Activated T-cell treated with anti-CD3 and anti-CD28 coated beads, Interleukin-2, amount 50 U/mL, for 72 hours (primary cell): ENCODE measurements at places on chromosomes 6 and 20. TPM values are rescaled to one million over a fixed set of nuclear protein-coding genes. Genes with fewer than 3 reads are reported as not detected.

Gene PKIB
- total RNA-seq = 0.79 TPM

DNA sequence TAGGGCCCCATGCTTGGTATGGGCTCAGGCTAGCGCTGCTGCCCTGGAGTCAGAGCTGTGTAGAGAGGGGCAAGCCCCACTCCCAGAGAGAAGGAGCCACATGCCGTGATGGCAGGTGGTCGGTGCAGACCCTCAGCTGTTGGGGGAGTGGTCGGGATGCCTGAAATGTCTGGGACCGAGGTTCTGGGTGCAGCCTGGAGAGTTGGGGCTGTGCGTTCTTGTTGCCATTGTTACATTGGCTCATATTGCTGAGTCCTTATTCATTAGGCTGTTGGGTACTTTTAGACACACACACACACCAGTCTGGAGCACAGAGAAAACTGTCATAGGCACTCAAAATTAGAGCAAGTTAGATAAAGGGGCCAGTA is 83.9 kb downstream of the UNC5CL start:
- H3K36me3 ChIP-seq = no peaks in the 10 kb centered on the region
- H3K27ac ChIP-seq = no peak overlapping the region
- peaks cover 14% of the 10 kb centered on the region for H3K27me3 ChIP-seq
- no peak overlapping the region for H3K4me3 ChIP-seq

- H3K27me3 ChIP-seq = no peaks in the 10 kb centered on the region
- DNase-seq = no peak
- H3K4me1 ChIP-seq = no peaks in the 10 kb centered on the region
Measured at GRCh38 chr6:329888-330691, 37.8 kb downstream of the DUSP22 start.

DNA sequence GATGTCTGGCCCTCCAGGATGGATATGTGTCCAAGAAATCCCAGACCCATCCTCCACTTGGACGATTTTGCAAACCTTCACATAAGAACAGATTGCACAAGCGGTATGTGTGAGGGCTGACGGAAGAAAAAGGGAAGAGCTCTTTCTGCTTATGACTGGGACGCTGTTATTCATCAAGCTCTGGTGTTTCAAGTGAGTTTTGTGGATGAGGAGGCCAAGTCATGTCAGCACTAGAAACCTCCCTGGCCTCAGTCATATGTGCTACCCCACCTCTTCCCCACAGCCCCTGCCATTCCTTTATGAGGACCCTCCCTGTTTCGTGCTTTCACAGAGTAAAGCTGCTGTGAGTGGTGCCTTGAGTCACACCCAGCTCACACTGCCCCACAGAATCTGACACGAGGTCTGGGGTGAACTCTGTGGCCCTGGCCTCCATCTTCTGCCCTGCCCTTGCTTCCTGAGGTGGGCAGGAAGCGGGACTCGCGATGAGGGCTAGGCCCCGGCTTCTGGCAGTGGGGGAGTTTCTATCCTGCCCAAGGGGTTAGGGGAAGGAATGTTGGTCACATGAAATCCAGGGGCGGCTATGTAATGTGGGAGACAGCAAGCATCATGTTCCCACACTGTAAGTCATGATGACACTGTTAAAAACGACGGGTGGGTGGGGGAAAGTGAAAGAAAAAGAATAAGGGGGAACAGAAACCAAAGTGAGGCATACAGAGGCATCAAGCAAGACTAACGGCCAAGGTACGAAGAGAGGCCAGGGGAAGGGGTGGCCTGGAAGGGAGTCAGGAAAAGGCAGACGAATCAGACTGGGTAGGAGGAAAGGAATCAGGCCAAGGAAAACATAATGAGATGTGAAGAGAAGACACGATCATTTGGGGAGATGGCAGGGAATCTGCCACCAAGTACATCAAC is 78.1 kb downstream of the PRDM1 start:
- peak overlapping the region; percentile 83 for H3K27ac ChIP-seq
- H3K27me3 ChIP-seq = peaks cover 8% of the 10 kb centered on the region
- peak; percentile 84 for DNase-seq
- peaks cover 70% of the 10 kb centered on the region for H3K4me1 ChIP-seq
- peak overlapping the region; percentile 79 for H3K4me3 ChIP-seq

DNA sequence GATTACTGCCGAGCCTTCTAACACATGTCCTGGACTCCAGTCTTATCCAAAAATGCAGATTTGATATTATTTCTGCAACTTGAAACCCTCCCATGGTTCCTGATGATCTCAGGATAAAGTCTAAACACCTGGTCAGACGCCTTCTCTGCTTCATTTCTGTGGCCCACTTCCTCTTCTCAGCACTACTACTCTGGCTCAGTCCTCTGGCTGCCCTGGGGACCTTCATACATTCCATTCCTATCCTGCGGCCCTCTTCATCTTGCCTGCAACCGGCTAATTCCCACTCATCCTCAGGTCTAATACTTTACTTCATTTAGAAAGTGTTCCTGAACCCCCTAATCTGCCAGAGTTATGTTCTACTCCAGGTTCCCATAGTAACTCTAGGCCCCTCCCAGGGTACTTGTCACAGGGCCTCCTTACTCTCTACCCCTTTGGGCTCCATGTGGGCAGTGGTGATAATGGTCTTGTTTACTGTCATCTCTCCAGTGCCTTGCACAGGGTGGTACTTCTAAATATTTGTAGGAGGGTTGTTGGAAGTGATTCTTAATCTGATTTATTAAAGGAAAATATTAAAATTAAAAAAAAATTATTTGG is 18.9 kb downstream of the MAN1A1 start:
- H3K27ac ChIP-seq = no peak overlapping the region
- H3K4me1 ChIP-seq = no peaks in the 10 kb centered on the region
- H3K27me3 ChIP-seq = no peaks in the 10 kb centered on the region
- H3K4me3 ChIP-seq = no peak overlapping the region
- peaks cover 4% of the 10 kb centered on the region for H3K36me3 ChIP-seq
- no peak for DNase-seq

DNA sequence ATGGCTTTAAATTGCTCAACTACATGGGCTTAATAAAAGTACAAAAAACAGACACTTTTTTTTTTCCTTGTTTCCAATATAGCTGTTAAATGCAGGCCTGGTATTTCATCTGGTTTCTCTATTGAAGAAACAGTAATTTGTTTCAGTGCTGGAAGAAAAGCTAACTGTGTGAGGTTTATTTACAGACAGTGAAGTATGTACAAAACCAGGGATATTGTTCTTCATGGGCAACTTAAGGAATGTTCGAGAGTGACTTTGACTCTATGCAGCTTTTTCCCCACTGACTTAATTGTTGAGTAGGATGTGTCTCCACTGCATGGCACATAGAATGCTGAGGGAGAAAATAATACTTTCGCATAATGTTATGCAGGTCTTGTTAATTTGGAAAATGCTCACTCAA is 31.0 kb upstream of the PRL start:
- no peak overlapping the region for H3K4me3 ChIP-seq
- no peak overlapping the region for H3K27ac ChIP-seq
- no peaks in the 10 kb centered on the region for H3K27me3 ChIP-seq
- no peaks in the 10 kb centered on the region for H3K4me1 ChIP-seq

DNA sequence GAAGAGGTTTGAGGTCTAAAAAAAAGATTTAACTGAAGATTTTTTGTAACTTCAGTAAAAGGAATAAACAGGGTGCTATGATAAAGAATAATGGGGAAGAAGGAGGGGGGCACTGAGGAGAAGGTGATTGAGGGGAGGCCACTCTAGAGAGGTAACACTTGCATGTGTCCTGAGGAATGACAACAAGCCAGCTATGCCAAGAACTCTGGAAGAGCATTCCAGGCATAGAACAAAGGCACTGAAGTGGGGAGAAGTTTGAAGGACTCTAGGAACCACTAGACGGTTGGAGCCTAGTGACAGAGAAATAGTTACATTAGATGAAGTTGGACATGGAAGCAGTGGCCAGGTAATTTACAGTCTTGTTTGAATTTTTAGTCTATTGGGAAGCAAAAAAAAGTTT is 10.8 kb upstream of the SF3B5 start:
- H3K36me3 ChIP-seq = no peaks in the 10 kb centered on the region
- no peak overlapping the region for H3K4me3 ChIP-seq
- no peaks in the 10 kb centered on the region for H3K27me3 ChIP-seq
- DNase-seq = no peak

- peak overlapping the region; percentile 33 for H3K4me3 ChIP-seq
- no peaks in the 10 kb centered on the region for H3K27me3 ChIP-seq
- H3K36me3 ChIP-seq = no peaks in the 10 kb centered on the region
- H3K27ac ChIP-seq = peak overlapping the region; percentile 69
- DNase-seq = no peak
Measured at GRCh38 chr6:53312355-53312754, 36.4 kb downstream of the ELOVL5 start.

DNA sequence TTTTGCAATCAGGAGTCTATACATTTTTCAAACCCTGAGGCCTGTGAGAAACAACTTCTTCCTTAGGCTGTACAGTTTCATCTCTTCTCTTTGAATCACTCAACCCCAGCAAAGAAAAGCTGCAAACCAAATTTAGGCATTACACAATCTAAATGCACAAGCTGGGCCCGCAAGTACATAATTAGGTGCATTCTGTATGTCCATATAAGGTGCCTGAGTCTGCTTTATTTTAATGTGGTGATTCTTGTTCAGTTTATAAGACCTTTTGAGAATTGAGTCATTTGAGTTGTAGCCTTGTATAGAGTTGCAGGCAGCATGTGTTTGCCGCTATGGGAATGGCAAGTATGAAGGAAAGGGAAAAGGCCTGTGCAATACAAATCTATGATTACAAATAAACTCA is 709.6 kb upstream of the MARCKS start:
- H3K4me3 ChIP-seq = no peak overlapping the region
- no peaks in the 10 kb centered on the region for H3K27me3 ChIP-seq
- DNase-seq = no peak
- no peak overlapping the region for H3K27ac ChIP-seq
- no peaks in the 10 kb centered on the region for H3K36me3 ChIP-seq
- no peaks in the 10 kb centered on the region for H3K4me1 ChIP-seq

- no peaks in the 10 kb centered on the region for H3K4me1 ChIP-seq
- no peaks in the 10 kb centered on the region for H3K36me3 ChIP-seq
- H3K4me3 ChIP-seq = no peak overlapping the region
- no peak for DNase-seq
- H3K27me3 ChIP-seq = no peaks in the 10 kb centered on the region
Measured at GRCh38 chr6:85314586-85314985, 135.3 kb upstream of the NT5E start.

DNA sequence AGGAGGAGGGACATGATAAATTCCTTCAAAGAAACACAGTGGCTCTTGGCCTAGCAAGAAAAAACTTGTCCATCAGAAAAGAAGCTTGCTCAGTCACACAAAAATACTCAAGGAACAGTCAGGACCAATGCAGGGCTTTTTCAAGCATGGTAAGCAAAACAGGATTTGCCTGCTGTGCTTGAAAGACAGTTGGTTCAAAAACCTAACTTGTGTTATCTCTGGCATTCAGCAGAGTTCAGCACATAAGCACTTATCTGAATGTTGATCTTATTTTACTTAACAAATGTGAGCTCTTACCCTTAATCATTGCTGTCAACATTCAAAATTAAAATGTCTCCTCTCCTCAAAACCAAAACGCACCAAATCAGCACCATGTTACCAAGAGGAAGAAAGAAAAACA is 38.3 kb downstream of the ATG5 start:
- DNase-seq = no peak
- no peak overlapping the region for H3K27ac ChIP-seq
- peaks cover 19% of the 10 kb centered on the region for H3K36me3 ChIP-seq
- H3K27me3 ChIP-seq = no peaks in the 10 kb centered on the region
- no peak overlapping the region for H3K4me3 ChIP-seq

DNA sequence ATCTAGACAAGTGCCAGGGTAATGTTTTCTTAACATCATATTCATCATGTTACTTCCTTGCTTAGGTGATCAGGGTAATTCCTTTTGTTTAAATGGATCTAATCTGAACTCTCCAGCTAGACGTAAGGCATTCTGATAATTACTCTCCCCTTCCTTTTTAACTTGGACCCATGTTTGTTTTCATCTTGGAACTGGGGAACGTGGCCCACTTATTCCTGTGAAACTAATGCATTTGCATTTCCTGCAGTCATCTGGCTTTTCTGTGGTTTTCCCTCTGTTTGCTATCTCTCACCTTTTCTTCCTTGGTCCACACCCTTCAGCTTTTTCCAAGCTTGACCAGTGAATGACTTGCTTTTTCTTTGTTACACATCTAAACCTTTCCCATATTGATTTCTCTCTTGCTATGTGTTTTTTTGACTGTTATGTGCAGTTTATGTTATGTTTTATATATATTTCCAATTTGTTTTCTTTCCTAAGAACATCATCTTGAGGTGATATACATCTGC is 33.3 kb downstream of the SLX4IP start:
- no peaks in the 10 kb centered on the region for H3K27me3 ChIP-seq
- no peak for DNase-seq
- H3K36me3 ChIP-seq = no peaks in the 10 kb centered on the region

DNA sequence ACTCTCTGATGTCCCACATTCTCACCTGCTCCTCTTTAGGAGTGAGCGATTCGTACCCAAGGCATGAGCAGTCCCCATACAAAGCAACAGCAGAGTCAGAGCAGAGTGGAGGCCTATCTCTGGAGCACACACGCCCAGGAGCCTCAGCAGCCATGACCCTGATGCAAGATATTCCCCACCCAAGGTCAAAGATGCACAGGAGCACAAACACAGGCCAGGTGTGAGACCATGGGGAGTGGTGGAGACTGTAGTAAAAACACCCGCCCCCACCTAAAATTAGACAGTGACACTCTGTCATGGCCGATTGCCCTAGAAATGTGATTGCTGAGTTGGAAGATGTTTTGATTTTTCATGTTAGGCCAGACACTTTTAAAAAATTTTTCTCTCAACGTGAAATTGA is 21.4 kb downstream of the RRBP1 start:
- peaks cover 32% of the 10 kb centered on the region for H3K4me1 ChIP-seq
- no peaks in the 10 kb centered on the region for H3K27me3 ChIP-seq
- peaks cover 15% of the 10 kb centered on the region for H3K36me3 ChIP-seq

DNA sequence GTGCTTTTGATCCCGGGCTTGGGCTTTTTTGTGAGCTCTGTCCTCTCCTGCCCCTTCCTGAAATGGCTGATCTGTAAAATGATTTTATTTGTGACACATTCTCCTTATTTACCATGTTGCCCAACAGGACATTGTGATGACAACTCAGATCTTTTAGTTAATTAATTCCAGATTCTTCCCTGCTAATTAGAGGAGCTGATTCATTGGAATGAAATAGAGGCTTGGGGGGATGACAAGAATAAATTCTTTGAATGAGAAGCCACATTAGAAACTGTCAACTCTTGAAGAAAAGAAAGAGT is 26.1 kb upstream of the GABRR1 start:
- no peaks in the 10 kb centered on the region for H3K27me3 ChIP-seq
- peaks cover 13% of the 10 kb centered on the region for H3K4me1 ChIP-seq
- no peak overlapping the region for H3K4me3 ChIP-seq
- H3K27ac ChIP-seq = no peak overlapping the region
- no peaks in the 10 kb centered on the region for H3K36me3 ChIP-seq
